ENCODE measurements at places on chromosomes 3 and 15. TPM values are rescaled to one million over a fixed set of nuclear protein-coding genes. Genes with fewer than 3 reads are reported as not detected.

- DNase-seq: no peak
Measured at GRCh38 chr3:145981056-145981455, 179.9 kb downstream of the PLOD2 start.

DNA sequence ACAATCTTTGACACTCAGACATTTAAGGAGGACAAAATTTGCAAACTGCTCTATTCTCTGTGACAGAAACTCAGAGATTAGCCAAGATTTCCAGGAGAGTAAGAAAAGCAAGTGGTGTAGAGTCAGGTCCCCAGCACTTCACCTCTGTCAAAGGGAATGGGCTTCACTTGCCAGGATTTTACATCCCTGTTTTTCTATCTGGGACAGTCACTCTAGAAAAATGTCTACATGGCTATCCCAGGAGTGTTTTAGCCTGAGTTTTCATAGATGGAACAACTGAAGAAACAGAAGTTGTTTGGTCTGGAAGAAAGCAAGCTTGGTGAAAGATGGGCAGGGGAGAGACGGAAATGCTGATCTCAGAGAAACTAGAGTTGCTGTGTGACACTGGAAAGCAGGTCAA lies 3.0 kb downstream of the FAM219B start:
- DNase-seq: no peak

GRCh38 chr3:186251948-186252619 lies 110.0 kb downstream of the DGKG start:
- no peak for DNase-seq

- DNase-seq: no peak
Measured at GRCh38 chr3:106251160-106251892, 382.5 kb upstream of the CBLB start.

- DNase-seq: no peak
Measured at GRCh38 chr3:20197775-20198174, 11.8 kb upstream of the SGO1 start.

- DNase-seq: no peak
Measured at GRCh38 chr3:144403040-144403457, 431.4 kb downstream of the DIPK2A start.

DNA sequence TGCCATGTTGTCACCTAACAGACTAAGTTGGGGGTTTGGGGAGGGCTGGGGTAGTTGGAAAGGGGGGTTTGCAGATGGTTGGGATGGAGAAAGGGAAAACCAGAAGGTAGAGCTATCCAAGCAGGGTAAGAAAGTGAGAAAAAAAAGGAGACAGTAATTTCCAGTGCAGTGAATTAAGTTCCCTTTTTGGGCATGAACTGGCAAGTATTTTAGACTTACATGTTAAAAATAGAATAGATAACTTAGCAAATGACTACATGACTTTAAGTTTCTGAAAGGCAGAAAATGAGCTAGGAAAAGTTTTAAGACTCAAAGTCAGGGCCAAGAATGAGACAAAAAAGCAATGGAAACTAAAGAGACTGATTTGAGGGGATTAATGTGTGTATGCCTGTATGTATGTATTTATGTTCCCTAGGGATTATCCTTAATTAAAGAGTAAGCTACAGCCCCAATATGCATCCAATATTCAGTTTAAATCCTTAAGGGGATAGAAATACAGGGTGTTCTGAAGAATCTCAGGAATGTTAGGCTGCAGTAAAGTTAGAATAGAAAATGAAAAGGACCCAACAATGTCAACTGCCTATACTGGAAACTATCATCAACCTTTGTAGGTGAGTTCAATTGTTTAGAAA lies 285.2 kb upstream of the MME start:
- no peak for DNase-seq

DNA sequence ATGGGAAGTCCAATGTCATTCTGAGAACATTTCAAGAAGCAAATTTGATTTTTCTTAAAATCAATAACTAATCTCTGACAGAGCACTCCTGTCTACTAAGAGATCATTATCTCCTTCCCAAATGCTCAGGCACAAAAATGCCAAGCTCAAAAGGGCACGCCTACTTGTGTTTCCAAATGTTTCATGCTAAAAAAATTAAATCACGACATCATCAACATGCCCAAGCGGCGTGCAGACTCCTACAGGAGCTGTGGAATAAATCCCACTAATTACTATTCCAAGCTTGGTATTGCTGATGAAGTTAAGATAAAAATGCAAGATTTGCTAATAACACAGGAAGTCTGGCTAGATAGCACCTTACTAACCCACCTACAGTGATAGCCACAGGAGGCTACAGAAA lies 140.8 kb downstream of the OSBPL10 start:
- DNase-seq: no peak

Gene GXYLT2
- polyA plus RNA-seq: 1.5 TPM

Gene LRRC31
- polyA plus RNA-seq: not detected

Gene CCDC9B
- polyA plus RNA-seq: 97.4 TPM
